Activated CD8-positive, alpha-beta memory T cell treated with anti-CD3 and anti-CD28 coated beads, Interleukin-2, amount 10 ng/mL, durations not matched to agents 7 days and 5 days (primary cell): ENCODE measurements at places on chromosomes 5 and 9. TPM values are rescaled to one million over a fixed set of nuclear protein-coding genes. Genes with fewer than 3 reads are reported as not detected.

DNA sequence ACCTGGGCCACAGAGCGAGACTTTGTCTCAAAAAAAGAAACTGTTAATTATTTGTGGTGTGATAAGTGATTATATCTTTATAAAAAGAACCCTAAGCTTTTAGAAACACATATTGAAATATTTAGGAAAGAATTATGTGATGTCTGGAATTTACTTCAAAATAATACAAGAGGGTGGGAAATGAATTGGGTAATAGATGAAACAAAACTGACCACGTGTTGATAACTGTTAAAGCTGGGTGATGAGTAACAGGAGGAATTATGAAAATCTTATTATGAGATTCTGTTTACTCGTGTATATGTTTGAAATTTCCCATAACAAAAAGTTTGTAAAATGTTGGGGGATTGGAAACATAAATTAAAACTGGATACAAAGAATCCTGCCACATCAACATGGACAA is 33.0 kb upstream of the PPP2CA start:
- no peak overlapping the region for H3K27ac ChIP-seq
- peaks cover 9% of the 10 kb centered on the region for H3K27me3 ChIP-seq
- H3K4me3 ChIP-seq: no peak overlapping the region
- no peak for DNase-seq

- H3K27ac ChIP-seq: no peak overlapping the region
- peaks cover 6% of the 10 kb centered on the region for H3K4me1 ChIP-seq
- no peak overlapping the region for H3K4me3 ChIP-seq
- peaks cover 32% of the 10 kb centered on the region for H3K27me3 ChIP-seq
- no peaks in the 10 kb centered on the region for H3K36me3 ChIP-seq
These were observed 118.1 kb downstream of the TRIO start for GRCh38 chr5:14261235-14261634.

DNA sequence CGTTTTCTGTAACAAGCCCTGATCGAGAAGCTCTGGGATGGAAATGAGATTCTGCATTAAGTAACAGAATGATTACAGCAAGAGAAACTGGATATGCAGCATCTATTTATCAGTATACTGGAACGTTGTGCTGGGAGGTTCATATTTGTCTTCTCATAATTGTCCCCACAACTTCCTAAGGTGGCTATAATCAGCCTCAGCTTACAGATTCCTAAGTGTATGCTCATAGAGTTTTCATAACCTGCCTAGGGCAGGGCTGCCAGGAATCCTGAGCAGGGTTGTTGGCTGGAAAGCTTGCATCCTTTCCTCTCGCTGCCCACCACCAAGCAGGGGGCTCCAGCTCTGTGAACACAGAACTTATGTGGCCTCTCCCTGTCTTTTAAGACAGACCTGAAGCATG is 70.2 kb downstream of the FNBP1 start:
- peak; percentile 8 for DNase-seq
- H3K27me3 ChIP-seq: no peaks in the 10 kb centered on the region
- no peak overlapping the region for H3K4me3 ChIP-seq
- H3K4me1 ChIP-seq: peaks cover 29% of the 10 kb centered on the region
- peaks cover 50% of the 10 kb centered on the region for H3K36me3 ChIP-seq

- H3K4me1 ChIP-seq: no peaks in the 10 kb centered on the region
- no peak for DNase-seq
- no peaks in the 10 kb centered on the region for H3K36me3 ChIP-seq
These were observed 15.7 kb upstream of the TNC start for GRCh38 chr9:115133649-115134048.

GRCh38 chr9:125296843-125297372 is 35.3 kb downstream of the GAPVD1 start:
- H3K27me3 ChIP-seq: no peaks in the 10 kb centered on the region
- H3K27ac ChIP-seq: no peak overlapping the region
- no peak for DNase-seq
- H3K4me3 ChIP-seq: no peak overlapping the region

DNA sequence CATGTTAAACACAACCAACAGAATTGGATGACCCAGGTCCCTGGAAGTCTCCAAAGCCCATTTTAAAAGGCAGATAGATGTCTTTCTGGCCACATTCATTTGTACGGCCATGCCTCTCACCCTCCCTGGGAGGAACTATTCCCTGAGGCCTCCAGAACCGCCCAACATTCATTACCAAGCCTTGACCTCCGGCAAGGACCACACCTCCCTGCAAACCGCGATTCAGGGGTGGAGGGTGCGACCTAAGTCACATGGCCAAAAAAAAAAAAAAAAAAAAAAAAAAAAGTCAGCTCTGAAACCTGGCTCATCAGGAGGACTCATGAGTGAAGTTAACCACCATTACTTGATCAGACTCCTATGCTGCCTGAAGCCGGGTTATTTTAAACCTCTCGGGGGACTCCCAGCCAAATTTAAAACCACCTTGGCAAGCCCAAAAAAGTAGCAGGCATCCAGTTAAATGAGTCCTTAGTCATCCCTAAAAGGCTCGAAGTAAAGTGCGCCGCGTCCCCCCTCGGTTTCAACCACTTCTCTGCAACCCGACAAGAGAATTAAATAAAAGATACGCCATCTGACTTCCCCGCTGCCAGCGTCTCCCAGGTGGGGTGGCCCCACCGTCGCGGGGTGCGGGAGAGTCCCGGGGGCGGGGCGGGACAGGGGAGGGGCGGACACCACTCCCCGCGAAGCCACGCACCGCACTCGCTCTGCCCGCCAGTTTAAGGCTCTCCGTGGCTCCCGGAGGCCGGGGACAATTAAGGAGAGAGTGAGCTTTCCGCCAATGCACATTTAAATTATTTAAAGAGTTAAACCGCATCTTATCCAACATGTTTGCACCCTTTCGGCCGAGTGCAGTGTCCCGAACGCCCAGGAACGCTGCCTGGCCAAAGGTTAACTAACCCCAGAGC is 2.3 kb downstream of the KLF9 start:
- peak; percentile 82 for DNase-seq
- peaks cover 49% of the 10 kb centered on the region for H3K4me1 ChIP-seq
- peak overlapping the region; percentile 96 for H3K4me3 ChIP-seq
- H3K27ac ChIP-seq: peak overlapping the region; percentile 97

GRCh38 chr5:58938563-58939424 is 355.9 kb downstream of the RAB3C start:
- H3K27me3 ChIP-seq: peaks cover 17% of the 10 kb centered on the region
- DNase-seq: no peak

- no peaks in the 10 kb centered on the region for H3K4me1 ChIP-seq
- H3K27ac ChIP-seq: no peak overlapping the region
- H3K4me3 ChIP-seq: no peak overlapping the region
- no peaks in the 10 kb centered on the region for H3K36me3 ChIP-seq
These were observed 28.0 kb upstream of the TXN start for GRCh38 chr9:110284211-110284844.

- H3K27ac ChIP-seq: no peak overlapping the region
- H3K4me1 ChIP-seq: no peaks in the 10 kb centered on the region
- no peak overlapping the region for H3K4me3 ChIP-seq
- H3K36me3 ChIP-seq: no peaks in the 10 kb centered on the region
- no peak for DNase-seq
- H3K27me3 ChIP-seq: no peaks in the 10 kb centered on the region
These were observed 75.5 kb downstream of the ENTREP1 start for GRCh38 chr9:69400470-69400869.

- H3K4me3 ChIP-seq: no peak overlapping the region
- no peak overlapping the region for H3K27ac ChIP-seq
- no peak for DNase-seq
- H3K27me3 ChIP-seq: no peaks in the 10 kb centered on the region
These were observed 40.7 kb downstream of the MAPK9 start for GRCh38 chr5:180251141-180251540.

DNA sequence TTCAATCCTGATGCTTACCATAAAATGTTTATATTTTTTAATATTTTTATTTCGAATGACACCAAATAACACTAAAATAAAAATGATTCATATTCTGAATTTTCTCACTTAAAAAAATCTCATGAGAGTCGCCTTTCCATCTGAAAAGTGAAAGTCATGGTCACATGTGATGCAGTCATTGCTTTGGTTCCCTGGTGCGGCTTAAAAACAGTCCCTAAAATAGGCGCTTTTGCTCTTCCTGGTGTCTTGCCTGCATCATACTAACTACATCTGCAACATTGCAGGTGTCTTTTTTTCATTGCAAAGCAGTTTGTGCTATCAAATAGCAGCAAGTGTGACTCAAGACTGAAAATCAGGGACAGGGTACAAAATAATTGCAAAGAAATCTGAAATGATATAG is 185.2 kb upstream of the NREP start:
- DNase-seq: no peak
- H3K27ac ChIP-seq: no peak overlapping the region
- H3K36me3 ChIP-seq: no peaks in the 10 kb centered on the region
- no peak overlapping the region for H3K4me3 ChIP-seq
- H3K4me1 ChIP-seq: no peaks in the 10 kb centered on the region
- peaks cover 2% of the 10 kb centered on the region for H3K27me3 ChIP-seq

DNA sequence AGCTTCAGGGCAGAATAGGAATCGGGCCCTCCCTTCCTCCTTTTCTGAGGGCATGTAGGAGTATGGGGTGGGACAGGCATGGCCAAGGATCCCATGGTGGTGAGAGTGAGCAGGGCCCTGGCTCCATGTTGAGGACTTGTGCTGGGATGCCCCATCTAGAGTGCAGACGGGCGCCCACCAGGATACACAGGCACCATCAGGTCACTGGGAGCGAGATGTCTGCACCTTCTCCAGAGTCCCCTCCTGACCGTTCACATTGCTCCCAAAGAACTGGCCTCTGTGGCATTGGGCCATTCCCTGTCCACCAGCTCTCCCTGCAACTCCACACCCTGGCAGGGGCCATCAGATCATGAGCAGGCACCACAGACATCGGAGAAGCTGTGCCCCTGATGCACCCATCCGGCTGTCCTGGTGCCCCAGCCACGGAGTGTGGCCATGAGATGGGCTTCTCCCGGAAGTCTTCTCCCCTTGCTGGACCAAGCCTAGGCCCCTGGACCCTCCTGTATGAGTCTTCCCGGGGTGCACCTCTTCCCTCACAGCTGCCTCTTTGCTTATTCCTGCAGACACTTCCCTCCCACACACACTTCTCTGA is 195.0 kb downstream of the IRX2 start:
- no peak for DNase-seq
- H3K4me1 ChIP-seq: no peaks in the 10 kb centered on the region
- H3K27me3 ChIP-seq: no peaks in the 10 kb centered on the region
- H3K4me3 ChIP-seq: no peak overlapping the region
- H3K27ac ChIP-seq: no peak overlapping the region

- no peaks in the 10 kb centered on the region for H3K36me3 ChIP-seq
- H3K4me3 ChIP-seq: no peak overlapping the region
- no peak for DNase-seq
- H3K4me1 ChIP-seq: peaks cover 7% of the 10 kb centered on the region
- H3K27me3 ChIP-seq: no peaks in the 10 kb centered on the region
These were observed 22.1 kb downstream of the WNK2 start for GRCh38 chr9:93205896-93206575.

DNA sequence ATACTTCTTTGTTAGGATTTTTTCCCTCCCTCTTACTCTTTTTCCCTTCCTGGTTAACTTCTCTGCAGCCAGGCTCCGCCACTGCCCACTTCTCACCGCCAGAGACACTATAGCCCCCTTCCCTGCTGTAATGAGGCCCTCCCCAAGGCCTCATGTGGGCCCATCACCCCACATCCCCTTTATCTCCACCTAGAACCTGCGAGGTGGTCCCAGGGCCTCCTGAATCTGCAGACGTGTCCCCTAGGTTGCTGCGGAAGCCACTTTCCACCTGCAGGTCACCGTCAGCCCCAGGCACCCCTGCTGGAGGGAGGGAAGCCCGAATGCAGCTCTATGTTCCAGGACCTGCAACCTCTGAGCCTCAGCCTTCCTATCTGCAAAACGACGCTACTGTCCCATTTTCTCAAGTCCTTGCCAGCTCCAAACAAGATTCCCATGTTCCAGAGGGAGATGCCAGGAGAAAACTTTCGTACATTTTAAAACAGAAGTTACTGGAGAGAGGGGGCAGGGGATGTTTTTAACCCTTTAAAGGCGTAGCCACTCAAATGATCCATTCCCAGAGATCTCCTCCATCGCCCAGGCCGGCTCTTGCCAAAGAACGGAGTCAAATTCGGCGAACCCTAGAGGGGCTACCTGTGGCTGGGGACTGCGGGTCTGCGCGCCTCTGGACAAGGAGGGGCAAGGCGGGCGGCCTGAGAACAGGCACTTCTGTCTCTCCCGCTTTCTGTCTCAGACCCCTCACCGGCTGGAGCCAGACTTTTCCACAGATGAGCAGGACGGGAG is 929 bp downstream of the SH3PXD2B start:
- H3K27me3 ChIP-seq: peaks cover 70% of the 10 kb centered on the region
- H3K4me3 ChIP-seq: peak overlapping the region; percentile 16
- no peak overlapping the region for H3K27ac ChIP-seq
- H3K36me3 ChIP-seq: no peaks in the 10 kb centered on the region

GRCh38 chr5:41256400-41256799 is 43.1 kb upstream of the C6 start:
- no peak overlapping the region for H3K4me3 ChIP-seq
- no peaks in the 10 kb centered on the region for H3K27me3 ChIP-seq
- no peak for DNase-seq

- peaks cover 40% of the 10 kb centered on the region for H3K27me3 ChIP-seq
- no peak overlapping the region for H3K27ac ChIP-seq
- H3K4me1 ChIP-seq: no peaks in the 10 kb centered on the region
- H3K36me3 ChIP-seq: no peaks in the 10 kb centered on the region
These were observed 215.8 kb downstream of the CEMIP2 start for GRCh38 chr9:71552480-71552879.

GRCh38 chr5:154544646-154545045 is 66.6 kb upstream of the HAND1 start:
- no peak overlapping the region for H3K27ac ChIP-seq
- H3K4me3 ChIP-seq: no peak overlapping the region
- H3K36me3 ChIP-seq: no peaks in the 10 kb centered on the region
- peaks cover 48% of the 10 kb centered on the region for H3K27me3 ChIP-seq
- no peak for DNase-seq

DNA sequence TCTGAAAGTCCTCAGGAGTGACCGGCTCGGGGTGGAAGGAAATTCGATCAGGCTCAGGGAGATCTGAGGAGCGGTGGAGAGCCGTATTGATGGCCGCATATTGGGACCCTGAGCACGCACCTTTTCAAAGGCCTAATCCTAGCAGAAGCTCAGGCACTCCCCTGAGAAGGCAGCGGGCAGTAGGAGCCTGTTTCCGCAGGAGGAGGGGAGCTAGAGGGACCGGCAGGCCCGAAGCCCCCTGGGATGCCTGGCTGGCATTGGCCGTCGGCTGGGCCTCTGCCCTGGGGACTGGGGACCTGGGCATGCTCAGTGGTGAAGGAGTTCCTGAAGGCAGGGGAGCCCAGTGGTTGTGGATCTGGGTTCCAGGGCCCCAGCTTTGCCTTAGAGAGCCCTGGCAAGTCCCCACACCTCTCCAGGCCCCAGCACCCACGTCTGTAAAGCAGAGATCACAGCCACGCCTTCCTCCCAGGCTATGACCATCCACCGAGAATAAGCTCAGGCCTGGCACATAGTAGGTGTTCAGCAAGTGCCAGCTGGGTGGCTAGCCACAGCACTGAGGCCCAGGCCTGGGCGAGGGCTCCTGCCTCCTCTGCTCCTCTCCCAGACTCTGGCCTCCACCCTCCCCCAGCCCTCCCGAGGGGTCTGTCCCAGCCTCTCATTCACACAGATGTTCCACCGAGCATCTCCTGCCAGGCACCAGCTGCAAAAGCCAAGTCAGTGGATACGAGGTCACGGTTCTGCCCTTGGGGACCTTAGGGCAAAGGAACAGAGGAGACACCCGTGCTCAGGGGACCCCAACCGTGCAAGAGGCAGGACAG is 17.2 kb upstream of the QRFP start:
- no peaks in the 10 kb centered on the region for H3K27me3 ChIP-seq
- no peaks in the 10 kb centered on the region for H3K4me1 ChIP-seq
- DNase-seq: no peak
- H3K36me3 ChIP-seq: no peaks in the 10 kb centered on the region
- H3K4me3 ChIP-seq: no peak overlapping the region

Gene BTNL8
- total RNA-seq: not detected

Gene MARVELD2
- 0.18 TPM for total RNA-seq

Gene BAAT
- total RNA-seq: not detected

Gene ARL14EPL
- total RNA-seq: 0.12 TPM

Gene RASGRF2
- total RNA-seq: 4.8 TPM

Gene EXOSC3
- 98.7 TPM for total RNA-seq
